Activated CD4-positive, alpha-beta T cell treated with anti-CD3 and anti-CD28 coated beads, Interleukin-2, amount 50 U/mL, for 48 hours (primary cell): ENCODE measurements at places on chromosomes 16 and 17.

- no peak for DNase-seq
Measured at GRCh38 chr17:46950342-46950996, 27.5 kb downstream of the GOSR2 start.

- DNase-seq: no peak
Measured at GRCh38 chr16:74281300-74281699, 15.3 kb upstream of the PSMD7 start.

GRCh38 chr16:73405851-73406250, 357.9 kb upstream of the ZFHX3 start:
- DNase-seq: no peak

- DNase-seq: no peak
Measured at GRCh38 chr17:78355701-78356100, 4.2 kb downstream of the SOCS3 start.

- no peak for DNase-seq
Measured at GRCh38 chr16:86380030-86380429, 130.3 kb upstream of the FOXF1 start.

DNA sequence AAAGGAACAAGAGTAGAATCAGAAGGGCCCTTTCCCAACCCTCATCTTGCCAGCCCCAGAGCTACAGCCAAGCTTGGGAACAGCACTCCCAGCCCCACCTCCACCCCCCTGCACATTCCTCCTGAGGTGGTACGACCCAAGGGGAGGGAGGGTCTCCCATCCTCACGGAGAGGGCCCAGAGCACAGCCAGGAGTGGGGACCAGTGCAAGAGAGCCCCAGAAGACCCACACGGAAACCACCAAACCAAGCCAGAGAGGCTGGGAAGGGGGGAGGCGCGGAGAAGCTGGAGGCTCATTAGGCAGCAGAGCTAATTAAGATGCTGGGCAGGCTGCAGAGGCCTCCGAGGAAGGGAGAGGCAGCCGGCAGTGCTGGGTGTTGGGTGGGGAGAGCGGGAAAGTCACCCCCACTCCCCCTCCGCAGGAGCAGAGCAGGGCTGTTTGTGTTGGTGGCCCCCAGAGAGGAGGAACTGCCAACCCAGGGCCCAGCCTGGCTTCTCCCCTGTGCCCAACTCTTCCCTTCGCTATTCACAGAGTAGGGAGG, 2.4 kb downstream of the CACNB1 start:
- no peak for DNase-seq

- DNase-seq: no peak
Measured at GRCh38 chr17:56774650-56775049, 59.1 kb downstream of the C17orf67 start.

GRCh38 chr16:88019821-88020515, 68.7 kb downstream of the BANP start:
- DNase-seq: no peak

DNA sequence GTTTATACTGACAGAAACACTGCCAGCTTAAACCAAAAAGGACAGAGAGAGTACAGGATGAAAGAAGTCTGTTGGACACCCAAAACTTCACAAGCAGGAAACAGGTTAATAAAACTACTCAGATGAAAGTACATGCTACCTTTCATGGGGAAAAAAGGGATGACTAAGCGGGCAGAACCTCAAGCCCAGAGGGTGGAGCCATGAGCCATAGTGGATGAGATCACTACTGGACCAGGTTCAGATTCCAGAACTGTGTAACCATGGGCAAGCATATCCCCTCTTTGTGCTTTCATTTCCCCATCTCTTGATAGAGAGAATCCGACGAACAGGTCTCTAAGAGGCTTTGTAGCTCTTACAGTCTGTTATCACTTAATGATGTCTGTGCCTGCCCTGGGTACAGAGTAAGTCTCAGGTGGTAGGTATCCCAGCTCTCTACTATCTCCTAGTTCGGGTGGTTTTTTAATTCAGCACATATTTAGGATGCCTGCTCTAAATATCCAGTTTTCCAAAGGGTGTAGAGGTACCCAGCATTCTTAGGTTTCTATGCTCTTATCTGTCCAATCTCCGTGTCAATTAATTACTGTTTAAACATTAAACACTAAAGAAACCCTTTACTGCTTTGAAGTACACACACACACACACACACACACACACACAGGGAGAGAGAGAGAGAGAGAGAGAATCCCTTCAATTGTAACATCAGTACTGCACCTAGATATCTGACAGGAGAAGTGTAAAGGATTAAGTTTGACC, 206.7 kb downstream of the ZNF423 start:
- DNase-seq: no peak

DNA sequence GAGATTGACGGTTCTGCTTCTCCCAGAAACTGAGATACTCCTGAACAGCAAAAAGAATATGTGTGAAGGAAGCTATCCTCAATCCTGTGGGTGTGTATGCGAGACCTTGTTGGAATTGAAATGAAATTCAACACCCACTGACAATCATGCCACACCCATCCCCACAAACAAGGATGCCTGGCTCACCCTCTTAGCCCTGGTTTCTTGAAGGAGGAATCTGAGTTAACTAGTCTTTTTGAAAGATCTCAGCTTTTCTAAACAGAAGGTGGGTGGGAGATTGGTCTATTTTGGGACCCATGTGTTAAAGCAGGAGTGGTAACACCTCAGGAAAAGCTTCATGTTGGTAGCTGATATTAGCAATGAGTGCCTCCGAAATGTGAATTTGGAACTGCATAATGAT, 1244.5 kb downstream of the CDH11 start:
- DNase-seq: no peak

DNA sequence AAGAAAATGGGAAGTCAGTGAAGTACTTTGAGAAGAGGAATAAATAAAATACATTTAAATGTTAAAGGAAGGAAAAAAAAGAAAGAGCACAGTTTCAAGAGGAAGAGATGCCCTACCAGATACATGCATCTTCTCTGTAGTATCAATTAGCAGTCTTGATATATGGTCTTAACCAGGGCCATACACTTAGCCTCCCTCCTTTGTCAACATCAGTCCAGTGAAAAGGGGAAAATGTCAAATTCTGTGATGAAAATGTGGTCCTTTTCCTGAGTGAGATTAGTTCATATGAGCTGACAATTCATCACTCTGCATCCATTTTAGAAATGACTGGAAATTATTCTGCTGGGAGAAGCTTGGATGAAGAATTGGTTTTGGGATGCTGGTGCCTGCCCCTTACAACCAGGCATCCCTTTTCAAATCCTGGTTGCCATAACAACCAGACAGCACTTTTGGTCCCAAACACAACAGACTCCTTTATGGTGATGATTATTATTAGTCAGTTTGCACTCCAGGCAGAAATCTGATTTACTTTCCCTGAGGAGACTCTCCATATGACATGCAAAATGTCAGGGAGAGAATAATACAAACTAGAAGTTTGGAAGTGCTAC, 933.6 kb upstream of the CDH8 start:
- DNase-seq: no peak

GRCh38 chr17:10589553-10590145, 40.2 kb upstream of the MYH2 start:
- DNase-seq: no peak

- DNase-seq: no peak
Measured at GRCh38 chr16:30783280-30784109, 3.5 kb downstream of the ZNF629 start.

DNA sequence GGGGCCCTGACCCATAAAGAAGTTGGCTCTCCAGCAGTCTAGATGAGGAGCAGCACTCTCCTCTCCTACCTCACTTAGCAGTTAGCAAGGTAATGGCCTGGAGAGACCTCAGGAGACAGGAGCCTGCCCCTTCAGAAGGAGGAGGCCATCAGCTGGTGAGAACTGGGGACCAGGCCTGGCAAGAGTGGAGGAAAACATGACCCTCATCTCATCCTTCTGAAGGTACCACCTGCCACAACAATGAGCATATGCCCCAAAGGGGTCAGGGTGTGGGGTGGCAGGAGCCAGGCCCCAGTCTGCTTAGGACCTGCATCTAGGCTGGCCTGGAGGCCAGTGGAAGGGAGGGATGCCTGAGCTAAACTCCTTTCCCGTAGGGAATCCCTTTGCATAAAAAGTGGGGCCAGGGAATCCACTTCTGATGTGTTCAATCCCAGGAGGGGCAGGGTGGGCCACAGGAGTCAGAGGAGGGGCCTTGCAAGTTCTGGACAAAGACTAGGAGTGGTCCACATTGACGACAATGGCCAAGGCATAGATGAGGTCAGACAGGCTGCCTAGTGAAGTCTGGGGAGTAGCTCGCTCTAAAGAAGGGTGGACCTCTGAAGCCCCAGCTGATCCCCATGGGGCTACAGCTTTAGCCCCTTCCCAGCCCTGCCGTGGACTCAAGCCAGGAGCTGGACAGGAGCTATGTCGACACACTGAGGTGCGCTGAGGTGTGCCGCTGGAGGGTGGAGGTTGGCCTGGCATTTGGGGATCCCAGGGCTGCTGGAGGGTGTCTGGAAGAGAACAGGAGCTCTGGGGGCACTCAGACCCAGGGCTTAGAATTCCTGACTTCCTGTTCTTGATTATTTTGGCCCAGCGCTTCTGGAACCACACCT, 986 bp downstream of the SEBOX start:
- DNase-seq: no peak

DNA sequence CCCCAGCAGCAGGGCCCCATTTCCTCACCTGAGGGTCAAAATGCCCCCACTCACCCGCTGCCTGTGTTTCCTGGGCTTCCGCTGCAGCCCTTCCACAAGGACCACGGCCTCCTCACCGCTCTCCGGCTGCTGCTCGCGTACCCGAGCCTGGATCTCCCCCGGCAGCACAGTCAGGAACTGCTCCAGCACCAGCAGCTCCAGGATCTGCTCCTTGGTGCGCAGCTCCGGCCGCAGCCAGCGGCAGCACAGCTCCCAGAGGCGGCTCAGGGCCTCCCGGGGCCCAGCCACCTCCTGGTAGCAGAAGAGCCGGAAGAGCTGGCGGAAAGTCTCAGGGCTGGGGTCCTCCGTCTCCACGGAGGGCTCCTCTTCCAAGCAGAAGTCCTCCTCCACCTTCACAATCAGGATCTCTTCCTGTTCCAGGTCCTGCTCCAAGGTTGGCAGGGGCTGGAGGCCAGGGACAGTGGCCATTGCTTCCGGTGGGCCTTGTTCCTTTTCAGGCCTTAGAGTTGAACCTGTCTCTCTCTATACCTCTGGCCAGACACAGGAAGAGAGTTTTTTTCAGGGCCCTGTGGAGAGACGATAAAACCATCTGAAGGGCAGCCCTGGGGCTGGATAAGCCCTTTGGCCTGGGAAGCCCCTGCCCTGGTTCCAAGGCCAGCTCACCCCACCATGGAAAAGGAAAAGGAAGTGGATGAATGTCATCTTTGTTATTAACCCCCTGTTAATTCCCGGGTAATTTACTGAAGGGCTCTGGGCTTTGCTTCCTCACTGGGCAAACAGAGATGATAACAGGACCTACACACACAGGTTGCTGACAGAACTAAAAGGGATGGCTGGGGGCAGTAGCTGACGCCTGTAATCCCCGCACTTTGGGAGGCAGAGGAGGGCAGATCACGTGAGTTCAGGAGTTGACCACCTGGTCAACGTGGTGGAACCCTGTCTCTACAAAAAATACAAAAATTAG, 1.2 kb downstream of the ZNF500 start:
- DNase-seq: no peak

DNA sequence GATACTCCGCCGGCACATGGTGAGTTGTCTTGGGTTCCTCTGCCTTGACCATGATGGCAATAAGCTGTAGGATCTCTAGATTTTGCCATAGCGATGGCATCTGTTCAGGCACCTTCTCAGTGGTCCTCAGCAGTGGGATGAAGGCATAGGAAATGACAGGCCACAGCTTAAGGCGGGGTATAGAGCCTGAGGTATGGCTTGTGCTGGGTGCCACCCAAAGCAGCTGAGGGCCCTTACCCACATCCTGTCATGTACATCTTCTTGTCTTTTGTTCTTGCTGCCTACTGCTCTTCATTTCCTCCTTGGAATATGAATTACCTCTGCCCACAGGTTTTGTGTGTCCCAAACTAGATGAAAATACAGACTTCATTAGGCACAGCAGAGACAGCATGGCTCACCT, 29.5 kb downstream of the KAT7 start:
- DNase-seq: peak; percentile 18

GRCh38 chr17:31327534-31328159, 6.2 kb upstream of the EVI2A start:
- no peak for DNase-seq

- no peak for DNase-seq
Measured at GRCh38 chr17:66411520-66411919, 109.1 kb downstream of the PRKCA start.

DNA sequence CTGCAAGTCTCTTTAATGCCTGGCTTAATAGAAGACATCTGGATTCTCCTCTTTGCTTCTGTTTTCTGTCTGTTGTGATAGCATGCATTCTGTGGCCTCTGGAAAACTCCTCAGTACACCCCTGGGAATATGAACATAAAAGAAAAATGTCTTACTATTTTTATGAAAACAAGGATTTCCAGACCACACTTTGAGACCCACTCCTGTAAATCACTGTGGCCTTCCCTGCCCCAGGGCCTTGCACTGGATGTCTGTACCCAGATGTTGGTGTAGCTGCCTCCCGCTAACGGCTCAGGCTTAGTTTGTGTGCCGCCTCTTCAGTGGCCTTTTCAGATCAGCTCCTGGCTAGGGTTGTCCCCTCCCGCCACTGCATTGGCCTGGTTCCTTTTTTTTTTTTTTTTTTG, 126.6 kb downstream of the SOCS1 start:
- DNase-seq: no peak

GRCh38 chr16:69071036-69071435, 34.4 kb upstream of the HAS3 start:
- DNase-seq: no peak

GRCh38 chr16:27489421-27489820, 60.3 kb downstream of the GTF3C1 start:
- no peak for DNase-seq

DNA sequence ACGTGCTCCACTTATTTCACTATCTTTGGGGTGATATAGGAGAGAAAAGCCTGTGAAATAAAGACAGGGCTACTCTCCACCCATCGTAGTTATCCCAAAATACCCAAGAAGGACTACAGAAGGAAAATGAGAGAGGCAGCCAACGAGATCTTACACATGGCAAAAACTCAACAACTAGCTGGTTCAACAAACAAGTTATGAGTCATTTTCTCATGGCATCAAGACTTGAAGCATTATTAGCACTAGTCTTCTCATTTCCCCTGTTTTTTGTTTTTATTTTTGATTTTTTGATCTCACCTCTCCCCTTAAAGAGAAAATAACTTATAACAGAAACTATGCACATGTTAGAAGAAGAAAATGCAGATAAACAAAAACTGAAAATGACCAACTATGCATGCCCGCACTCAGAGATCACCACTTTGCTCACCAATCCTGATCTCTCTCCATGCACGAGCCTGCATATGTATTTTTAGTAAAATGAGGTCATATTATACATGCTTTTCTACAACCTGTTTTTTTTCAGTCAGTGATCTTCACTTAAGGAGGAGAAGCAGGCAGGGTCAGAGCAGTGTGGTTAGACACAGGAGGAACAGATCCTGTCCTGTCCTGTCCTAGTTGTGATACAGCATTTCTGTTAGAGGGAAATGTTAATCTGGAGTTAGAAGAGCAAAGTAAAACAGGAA, 22.8 kb downstream of the FAM117A start:
- DNase-seq: no peak
